ENCODE measurements at places on chromosomes 6 and 20. TPM values are rescaled to one million over a fixed set of nuclear protein-coding genes. Genes with fewer than 3 reads are reported as not detected.

- H3K27ac ChIP-seq: no peak overlapping the region
- H3K27me3 ChIP-seq: no peaks in the 10 kb centered on the region
- H3K4me1 ChIP-seq: peaks cover 18% of the 10 kb centered on the region
- H3K4me3 ChIP-seq: no peak overlapping the region
Observed at GRCh38 chr6:39170389-39170788, 55.4 kb upstream of the SAYSD1 start.

DNA sequence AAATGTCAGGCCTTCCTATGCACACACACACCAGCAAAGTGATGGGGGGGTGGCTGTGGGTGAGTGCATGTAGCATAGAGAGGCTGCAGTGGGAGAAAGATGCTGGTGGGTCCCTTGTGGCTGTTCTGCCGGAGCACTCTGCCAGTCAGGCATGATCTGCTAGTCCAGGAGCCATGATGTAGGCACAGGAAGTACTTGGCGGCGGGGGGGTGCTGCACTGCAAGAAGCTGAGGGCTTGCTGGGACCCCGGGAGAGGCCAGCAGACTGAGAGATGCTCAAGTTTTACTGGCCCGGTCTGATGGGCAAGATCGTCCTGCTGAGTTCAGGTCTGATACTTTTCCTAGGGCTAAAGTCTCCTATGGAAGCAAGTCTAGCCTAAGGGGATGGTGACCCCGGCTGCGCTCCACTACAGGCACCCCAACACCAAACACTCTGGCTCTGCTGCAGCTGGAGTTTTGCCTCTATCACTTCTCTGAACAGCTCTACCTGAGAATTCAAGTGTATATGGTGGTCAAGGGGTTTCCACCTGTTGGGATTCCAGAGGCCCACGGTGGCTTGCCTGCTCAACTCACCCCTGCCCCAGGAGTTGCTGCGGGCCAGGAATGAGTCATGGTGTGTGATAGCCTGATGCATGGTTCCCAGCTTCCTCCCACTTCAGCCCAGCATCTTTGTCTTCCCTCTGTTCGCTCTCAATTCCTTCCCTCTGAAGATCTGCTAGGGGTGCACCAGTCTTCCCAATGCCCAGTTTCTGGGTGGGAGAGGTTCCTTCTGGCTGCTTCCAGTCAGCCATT, 971.8 kb upstream of the ADGRB3 start:
- no peak for DNase-seq
- no peaks in the 10 kb centered on the region for H3K4me1 ChIP-seq
- H3K36me3 ChIP-seq: no peaks in the 10 kb centered on the region

DNA sequence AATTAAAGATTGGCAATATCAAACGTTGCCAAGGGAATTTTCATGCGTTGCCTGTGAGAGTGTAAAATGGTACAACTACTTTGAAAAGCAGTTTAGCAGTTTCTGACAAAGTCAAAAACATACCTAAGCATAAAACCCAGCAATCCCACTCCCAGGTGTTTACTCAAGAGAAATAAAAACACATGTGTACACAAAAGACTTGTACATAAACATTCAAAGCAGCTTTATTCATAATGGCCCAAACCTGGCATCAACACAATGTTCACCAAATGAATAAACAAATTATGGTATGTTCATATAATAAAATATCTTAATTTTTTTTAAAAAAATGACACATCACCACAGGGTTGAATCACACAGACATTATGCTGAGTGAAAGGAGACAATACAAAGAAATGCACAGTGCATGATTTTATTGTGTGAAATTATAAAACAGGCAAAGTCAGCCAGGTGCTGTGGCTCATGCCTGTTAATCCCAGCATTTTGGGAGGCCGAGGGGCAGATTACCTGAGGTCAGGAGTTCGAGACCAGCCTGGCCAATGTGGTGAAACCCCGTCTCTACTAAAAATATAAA, 240.4 kb upstream of the MARCKS start:
- no peaks in the 10 kb centered on the region for H3K36me3 ChIP-seq
- H3K4me1 ChIP-seq: no peaks in the 10 kb centered on the region
- no peak overlapping the region for H3K27ac ChIP-seq
- H3K27me3 ChIP-seq: no peaks in the 10 kb centered on the region
- no peak overlapping the region for H3K4me3 ChIP-seq

PARD6B gene
- 5.8 TPM for total RNA-seq

DNA sequence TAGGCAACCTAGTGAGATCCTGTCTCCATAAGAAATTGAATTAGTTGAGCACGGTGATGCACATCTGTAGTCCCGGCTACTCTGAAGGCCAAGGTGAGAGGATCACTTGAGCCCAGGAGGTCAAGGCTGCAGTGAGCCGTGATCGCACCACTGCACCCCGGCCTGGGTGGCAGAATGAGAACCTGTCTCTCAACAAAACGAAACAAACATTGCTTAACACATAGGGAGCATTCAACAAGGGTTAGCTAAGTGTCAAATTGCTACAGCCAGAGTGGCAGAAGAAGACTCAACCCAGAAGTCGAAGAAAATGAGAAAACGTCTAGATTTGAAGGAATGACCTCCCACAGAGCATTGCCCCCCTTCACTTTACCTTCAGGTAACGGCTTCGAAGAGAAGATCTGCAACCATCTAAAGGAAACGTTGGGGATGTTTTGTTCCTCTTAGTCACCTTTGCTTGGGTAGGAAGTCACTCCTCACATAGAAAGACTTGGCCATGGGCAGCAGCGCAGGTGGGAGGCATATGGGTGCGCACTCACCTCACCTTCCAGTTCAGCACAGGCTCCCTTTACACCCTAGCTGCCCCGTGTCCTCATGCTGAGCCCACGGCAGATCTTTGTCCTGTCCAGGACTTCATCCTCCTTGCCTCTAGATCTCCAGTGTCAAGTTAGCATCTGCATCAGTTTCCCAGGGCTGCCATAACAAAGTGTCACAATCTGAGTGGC, 63.7 kb upstream of the SHLD1 start:
- no peaks in the 10 kb centered on the region for H3K27me3 ChIP-seq
- H3K4me3 ChIP-seq: no peak overlapping the region
- no peaks in the 10 kb centered on the region for H3K4me1 ChIP-seq
- no peaks in the 10 kb centered on the region for H3K36me3 ChIP-seq

LY6G6D gene
- not detected for total RNA-seq

DNA sequence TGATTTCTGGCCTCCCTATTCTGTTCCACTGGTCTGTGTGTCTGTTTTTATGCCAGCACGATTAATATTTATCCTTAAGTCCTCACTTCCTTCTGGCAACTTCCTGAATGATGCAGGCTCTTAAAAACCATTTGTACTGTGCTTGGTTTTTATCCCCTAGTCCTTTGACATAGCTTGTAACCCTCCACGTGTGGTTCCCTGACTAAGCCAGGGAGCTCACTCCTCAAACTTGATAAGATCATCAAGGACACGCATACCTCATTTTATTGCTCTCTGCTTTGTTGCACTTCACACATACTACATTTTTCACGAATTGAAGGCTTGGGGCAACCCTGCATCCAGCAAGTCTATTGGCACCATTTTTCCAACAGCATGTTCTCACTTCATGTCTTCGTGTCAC, 166.4 kb upstream of the UST start:
- no peak for DNase-seq
- no peak overlapping the region for H3K4me3 ChIP-seq
- no peaks in the 10 kb centered on the region for H3K36me3 ChIP-seq

KHDC1L gene
- not detected for total RNA-seq

DNA sequence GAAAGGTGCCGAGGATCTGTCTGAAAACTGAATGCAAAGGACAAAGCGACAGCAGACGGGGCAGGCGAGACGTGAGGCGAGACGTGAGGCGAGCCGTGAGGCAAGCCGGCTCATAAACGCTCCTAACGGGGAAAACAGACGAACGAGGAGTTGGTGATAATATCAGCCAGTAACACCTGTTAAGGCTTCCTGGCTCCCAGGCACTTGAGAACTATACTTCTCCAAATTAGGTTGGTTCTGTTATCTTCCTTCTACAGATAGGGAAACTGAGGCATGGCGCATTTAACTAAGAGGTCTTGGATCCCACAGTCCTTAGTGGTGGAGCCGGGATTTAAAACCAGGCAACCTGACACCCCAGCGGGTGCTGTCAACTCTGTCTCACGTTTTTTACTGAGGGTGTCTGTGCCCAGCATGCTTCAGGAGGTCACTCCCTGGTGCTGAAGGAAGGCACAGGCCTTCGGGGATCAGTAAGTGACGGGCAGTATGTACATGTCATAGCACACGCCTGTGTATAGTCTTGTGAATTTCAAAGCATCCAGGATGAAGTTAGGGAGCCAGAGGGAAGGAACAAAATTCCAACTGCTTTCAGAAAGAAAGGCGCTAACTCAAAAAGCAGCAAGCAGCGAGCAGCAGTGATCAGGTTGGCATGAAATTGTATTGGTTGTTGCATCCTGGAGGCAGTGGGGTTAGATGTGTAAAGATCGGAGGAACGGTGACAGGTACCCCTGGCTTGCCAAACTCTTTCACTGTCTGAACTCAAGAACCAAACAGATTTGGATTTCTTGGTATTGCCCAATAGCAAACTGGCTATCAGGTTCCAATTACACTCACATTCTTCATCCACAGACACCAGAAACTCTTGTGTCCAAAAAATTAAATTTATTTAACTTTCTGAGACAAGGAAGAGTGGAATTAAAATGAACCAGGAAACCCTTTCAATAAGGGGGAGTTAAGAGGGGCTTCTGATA, 318.7 kb downstream of the THBS2 start:
- H3K27ac ChIP-seq: no peak overlapping the region
- peaks cover 9% of the 10 kb centered on the region for H3K4me1 ChIP-seq
- no peak for DNase-seq
- H3K4me3 ChIP-seq: no peak overlapping the region

CD24 gene
- 10.4 TPM for total RNA-seq

TIAM2 gene
- 4.8 TPM for total RNA-seq

DNA sequence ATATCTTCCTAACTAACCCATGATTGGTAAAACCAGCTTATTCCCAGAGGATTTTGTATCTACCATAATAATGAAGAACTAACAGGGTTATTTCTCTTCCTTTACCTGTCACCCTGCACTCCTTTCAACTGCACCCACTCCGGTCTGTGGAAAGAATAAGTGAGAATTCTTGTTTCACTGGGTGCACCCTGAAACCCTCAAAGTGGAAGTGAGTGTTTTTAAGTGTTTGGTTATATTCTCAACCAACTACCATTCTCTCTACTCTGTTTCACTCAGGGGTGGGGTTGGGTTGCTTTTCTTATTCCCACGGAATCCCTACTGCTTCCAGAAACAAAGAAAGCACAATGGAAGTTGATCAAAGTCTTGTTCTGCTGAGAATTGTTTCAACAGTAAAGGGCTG, 42.6 kb upstream of the KHDRBS2 start:
- no peaks in the 10 kb centered on the region for H3K27me3 ChIP-seq
- H3K27ac ChIP-seq: no peak overlapping the region
- H3K36me3 ChIP-seq: no peaks in the 10 kb centered on the region
- H3K4me3 ChIP-seq: no peak overlapping the region

PPIL6 gene
- 6.5 TPM for total RNA-seq

DNA sequence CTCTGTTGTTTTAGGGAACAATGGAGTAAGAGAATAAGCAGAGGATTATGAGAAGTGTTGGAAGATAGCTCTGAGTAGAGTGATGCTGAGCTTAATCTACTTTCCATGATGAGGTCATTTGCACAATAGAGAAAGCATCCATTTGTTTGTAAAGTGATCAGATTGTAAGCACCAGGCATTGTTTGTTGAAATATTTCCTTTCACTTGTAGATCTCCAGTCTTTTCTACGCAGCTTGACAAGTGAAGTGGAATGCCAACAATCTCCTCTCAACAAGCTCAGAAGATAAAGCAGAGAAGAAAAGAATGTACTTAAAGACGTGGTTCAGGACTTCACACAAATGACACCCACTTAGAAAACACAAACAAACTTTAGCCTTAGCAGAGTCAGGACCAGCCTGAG, 80.1 kb upstream of the MARCKS start:
- no peaks in the 10 kb centered on the region for H3K4me1 ChIP-seq
- no peaks in the 10 kb centered on the region for H3K27me3 ChIP-seq
- no peak for DNase-seq
- H3K4me3 ChIP-seq: no peak overlapping the region
- H3K36me3 ChIP-seq: no peaks in the 10 kb centered on the region
- no peak overlapping the region for H3K27ac ChIP-seq

GRCh38 chr20:42443200-42443599, 746.5 kb downstream of the PTPRT start:
- no peak overlapping the region for H3K4me3 ChIP-seq
- no peaks in the 10 kb centered on the region for H3K4me1 ChIP-seq
- no peak overlapping the region for H3K27ac ChIP-seq
- no peak for DNase-seq
- no peaks in the 10 kb centered on the region for H3K36me3 ChIP-seq

DNA sequence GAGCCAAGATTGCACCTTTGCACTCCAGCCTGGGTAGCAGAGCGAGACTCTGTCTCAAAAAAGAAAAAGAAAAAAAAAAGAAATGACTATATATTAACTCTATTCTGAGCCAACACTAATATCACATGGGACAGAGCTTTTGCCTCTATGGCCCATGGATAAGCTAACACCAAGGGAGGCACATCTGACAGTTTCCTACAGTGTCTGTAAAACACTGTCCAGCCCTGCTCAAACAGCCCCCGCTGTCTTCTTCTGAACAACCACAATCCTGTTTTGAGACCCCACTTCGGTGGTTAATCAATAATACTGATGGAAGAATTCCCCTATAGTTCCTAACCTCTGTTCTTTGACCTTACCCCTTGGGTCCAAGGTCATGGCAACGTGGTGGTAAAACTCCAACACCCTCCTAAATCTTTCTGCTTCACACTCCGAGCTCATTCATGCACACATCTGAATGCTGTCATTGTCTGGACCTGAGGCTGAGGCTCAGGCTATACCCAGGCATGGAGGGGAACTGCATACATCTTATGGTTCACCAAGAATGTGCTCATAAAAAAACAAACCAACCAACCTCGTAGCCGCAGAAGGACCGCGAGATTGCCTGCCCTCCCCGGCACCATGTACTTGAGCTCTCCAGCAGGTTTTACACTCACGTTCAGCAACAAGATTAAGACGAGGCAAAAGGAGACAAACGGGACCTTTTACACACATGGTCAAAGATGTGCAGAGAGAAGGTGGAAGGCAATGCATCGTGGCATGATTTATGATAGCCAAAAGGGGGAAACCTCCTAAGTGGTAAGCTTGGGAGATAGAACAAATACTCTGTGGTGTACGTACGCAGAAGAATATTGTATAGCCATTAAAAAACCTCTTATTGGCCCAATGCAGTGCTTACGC, 105.4 kb upstream of the NFATC2 start:
- H3K36me3 ChIP-seq: no peaks in the 10 kb centered on the region
- H3K27ac ChIP-seq: no peak overlapping the region
- no peak for DNase-seq
- H3K4me3 ChIP-seq: no peak overlapping the region
- H3K4me1 ChIP-seq: peaks cover 6% of the 10 kb centered on the region
- no peaks in the 10 kb centered on the region for H3K27me3 ChIP-seq

C20orf202 gene
- not detected for total RNA-seq

DNA sequence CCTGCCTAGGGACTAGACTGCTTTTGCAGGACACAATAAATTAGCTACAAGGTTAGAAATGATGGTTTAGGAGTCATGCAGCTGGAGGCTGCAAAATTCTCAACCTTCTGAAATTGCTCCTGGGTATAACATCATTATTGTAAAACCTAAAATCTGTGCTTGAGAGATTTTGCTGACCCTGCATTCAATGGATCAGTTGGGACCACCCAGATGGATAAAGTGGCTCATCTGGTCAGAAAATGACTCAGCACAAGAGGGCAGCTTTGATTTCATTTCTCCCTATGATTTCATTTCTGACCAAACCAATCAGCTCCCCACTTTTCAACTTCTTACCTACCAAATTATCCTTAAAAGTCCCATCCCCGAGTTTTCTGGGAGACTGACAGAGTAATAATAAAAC, 367.3 kb upstream of the AGPAT4 start:
- DNase-seq: no peak
- no peaks in the 10 kb centered on the region for H3K36me3 ChIP-seq
- no peaks in the 10 kb centered on the region for H3K4me1 ChIP-seq
- H3K27ac ChIP-seq: no peak overlapping the region
- H3K27me3 ChIP-seq: no peaks in the 10 kb centered on the region
